Activated CD8-positive, alpha-beta memory T cell treated with anti-CD3 and anti-CD28 coated beads for 4 hours (primary cell): ENCODE measurements at places on chromosomes 1 and 21.

DNA sequence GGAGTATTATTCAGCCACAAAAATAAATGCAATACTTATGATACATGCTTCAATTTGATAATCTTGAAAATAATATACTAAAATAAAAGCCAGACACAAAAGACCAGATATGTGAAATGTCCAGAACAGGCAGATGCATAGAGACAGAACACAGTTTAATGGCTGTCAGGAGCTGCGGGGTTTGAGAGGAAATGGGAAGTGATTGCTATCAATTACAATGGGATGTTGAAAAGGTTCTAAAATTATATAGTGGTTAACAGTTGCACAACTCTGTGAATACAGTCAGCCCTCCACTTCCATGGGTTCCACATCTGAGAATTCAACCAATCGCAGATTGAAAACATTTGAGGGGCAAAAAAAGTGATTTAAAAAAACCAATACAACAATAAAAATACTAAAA, 54.0 kb downstream of the LTN1 start:
- no peak for DNase-seq

DNA sequence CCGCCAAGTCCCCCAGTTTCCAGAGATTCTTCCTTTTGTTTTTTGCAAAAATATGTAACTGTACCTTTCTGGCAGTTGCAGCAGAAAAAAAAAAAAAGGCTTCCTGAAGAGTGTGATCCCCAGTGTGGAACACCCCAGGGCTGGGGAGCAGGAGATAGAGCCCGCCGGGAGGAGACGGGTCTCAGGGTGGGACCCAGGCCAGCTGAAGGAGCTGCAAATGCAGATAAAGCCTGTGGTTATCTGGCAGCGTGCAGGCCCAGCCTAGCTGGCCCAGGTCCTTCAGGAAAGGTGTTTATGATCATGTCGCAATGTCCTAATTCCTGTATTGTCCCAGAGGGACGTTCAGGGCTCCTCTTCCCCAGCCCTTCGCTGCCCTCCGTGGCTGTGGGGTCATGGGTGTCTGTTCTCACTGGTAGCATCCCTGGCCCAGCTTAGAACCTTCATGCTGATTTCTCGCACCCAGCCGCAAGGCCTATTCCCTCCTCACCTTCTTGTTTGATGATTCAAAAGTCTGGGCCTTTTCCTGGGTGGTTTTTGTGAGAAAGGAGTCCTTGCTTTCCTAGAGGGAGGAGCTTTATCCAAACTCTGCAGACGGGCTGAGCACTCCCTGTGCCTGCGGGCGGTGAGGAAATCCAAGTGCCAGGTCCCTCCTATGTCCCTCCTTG, 26.2 kb downstream of the RNF187 start:
- DNase-seq: no peak

DNA sequence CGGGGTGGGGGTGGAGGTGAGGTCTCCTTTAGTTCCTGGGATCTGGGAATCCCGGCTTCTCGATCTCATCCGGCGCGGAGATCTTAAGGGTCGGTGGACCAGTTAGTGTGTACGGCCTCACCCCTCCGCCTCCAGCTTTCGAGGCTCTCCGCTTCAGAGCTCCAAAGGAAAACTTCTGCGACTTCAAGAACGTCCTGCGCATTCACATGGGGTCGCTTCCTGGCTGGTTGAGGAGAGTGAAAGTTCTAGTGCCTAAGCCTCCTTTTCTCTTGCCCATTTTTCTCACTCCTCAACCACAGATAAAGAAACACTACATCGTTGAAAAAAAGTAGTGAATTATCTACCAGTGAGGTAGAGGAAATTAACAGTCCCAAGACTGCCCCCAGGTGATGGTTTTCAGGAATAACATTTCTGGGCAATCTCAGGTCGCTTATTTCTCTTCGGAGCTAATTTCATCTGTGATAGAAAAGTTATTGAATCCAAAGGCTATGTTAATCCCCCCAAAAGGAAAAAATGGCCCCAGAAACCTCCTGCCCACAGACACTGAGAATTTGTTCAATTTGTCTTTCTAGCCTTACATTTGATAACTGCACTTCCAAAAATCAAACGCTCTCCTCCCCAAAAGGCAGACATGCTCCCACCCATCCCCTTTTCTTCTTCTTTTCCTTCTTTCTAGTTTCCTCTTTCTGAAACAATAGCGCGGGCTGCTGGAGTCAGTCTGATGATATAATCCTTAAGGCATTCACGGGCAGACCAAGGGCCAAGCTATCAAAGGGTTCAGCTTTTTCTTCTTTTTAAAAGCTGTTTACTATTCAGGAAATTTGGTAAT, 20.6 kb upstream of the TBX15 start:
- no peak for DNase-seq

- peak; percentile 4 for DNase-seq
These were observed 55.0 kb upstream of the PAX7 start for GRCh38 chr1:18575620-18576019.

DNA sequence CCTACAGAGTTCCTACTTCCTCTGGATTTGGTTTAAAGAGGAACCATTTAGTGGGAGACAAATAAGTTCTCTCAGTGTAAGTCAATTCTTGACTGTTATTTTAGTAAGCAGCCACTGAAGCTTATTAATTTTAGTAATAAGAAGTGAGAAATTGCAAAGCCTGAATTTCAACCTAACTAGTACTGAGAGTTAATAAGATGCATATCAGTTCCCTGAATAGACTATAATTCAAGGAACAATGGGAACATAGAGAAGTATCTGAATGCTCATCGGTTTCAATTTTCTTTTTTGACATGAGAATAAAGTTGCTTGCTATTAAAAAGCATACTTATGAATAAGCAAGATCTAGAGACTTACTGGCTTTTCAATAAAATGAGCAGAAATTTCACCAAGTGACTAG, 8.0 kb upstream of the PPT1 start:
- DNase-seq: no peak

DNA sequence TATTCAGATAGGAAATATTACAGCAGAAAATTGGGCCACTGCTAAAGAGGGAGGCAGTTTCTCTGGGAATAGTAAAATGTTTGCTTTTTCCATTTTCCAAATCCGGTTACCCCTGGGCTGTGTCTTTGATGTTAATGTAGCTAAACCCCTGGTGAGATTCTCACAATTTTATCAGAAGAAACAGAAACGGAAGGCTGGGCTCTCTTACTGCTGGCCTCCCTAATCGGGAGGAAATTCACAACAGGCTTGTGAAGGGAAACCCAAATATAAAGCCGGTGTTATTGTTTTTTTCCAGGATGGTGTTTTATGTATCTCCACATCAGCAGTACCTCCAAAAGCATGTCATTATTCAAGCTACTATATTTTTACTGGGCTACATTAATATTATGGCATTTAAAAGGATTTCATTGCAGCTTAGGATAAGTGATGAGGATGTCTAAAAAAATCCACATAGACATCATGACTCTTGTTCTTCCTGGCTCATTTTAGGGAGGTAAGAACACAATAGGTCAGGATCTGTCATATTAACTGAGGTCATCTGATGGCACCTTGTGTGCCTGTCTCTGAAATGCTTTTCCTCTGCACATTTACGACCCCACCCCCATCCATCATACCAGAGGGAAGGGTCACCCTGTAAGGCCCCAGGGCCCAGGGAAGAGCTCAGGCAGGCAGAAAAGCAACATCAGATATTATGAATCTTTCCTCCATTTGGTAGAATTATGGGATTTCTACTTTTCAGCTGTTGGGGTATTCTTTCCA, 158.7 kb downstream of the DSCAM start:
- DNase-seq: no peak

DNA sequence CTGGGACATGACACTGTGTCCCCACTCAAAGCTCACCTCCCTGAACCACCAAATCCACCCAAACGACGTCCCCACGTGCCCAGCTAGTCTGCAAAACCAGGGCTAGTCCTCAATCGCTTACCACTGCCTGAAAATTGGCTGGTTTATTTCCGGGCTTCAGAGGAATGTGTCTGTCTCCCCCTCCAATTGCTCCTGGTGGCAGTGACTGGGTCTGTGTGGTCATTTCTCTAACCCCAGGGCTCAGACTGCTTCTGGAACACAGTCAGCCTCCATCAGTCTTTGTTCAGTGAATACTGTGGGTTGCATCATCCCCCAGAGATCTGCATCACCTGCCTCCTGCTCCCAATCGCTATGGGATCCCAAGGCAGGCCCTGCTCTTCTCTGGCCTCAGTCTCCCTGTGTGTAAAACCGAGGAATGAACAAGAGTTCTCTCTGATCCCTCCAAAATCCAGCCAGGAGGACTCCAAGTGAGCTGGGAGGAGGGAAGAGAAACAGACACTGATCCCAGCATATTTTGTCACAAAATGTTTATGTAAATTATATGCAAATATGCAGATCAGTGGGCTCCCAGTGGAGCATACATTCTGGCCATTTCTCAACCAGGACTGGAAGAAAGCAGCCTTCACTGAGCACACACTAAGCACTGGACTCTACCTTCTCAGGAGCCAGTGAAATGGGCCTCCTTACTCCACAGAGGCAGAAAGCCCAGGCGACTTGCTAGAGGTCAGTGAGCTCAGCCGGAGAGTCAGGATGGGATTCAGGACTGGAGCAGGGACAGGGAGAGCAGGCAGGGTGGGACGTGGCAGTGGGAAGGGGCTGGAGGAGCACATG, 20.9 kb downstream of the SDC3 start:
- DNase-seq: no peak

DNA sequence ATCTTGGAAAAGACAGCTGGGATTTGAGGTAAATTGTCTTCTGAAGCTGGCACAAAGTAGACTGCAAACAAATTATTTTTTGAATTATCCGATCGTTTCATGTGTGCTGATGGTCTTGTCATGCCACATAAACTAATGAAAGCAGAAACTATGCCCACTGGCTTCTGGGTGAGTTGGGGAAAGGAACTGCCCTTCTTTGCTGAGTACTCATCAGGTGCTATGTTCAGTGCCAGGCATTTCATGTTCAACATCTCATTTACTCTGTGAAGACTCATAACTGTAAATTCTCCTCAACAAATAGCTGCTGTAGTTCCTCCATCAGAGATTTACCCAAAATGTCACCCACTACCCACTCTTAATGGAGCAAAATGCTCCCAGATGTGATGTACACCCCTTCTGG, 1.2 kb downstream of the TRIT1 start:
- DNase-seq: no peak

GRCh38 chr1:104266612-104267011, 516.9 kb downstream of the AMY1C start:
- DNase-seq: no peak

DNA sequence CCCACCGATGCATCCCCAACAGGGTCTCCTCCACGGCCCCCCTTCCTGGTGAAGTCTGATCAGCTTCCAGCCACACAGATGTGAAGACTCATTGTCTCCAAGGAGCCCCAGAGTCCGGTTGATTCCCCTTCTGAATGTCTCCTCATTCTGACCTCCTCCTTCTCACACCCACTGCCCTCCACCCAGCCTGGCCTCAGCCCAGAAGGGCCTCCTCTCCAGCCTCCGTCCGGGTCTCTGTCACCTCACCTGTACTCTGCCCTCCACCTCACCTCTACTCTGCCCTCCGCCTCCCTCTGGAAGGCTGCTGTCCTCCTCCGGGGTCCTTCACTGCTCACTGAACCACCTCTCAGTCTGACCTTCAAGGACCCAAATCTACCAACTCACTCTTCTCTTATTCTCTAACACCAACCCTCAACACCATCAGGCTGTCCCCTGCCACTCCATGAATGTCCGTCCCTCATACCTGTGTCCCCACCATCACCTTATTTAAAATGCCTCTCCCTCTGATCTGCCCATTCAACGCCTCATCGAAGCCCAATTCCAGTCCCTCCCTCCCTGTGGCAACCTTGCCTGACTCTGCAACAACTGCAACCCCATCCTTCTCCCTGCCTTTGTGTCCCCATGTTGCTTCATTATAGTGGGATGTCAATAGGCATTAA, 201.2 kb downstream of the TOMM20 start:
- DNase-seq: no peak

GRCh38 chr1:25704267-25704691, 87.7 kb downstream of the MAN1C1 start:
- DNase-seq: no peak

DNA sequence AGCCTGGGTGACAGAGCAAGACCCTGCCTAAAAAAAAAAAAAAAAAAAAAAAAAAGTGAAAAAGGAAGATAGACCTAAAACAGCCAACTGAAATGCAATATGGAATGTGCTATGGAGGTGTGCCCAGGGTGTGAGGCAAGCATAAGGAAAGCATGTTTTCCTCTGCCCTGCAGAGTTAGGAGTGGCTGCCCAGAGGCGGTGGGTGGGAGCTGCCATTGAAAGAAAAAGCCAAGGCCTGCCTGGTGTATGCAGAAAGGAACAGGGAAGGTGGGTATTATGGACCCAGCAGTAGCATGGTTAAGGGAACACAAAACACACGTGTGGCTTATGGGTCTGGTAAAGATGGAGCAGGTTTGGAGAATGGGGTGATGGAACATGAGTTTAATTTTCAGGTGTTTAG, 8.9 kb downstream of the CD244 start:
- no peak for DNase-seq

DNA sequence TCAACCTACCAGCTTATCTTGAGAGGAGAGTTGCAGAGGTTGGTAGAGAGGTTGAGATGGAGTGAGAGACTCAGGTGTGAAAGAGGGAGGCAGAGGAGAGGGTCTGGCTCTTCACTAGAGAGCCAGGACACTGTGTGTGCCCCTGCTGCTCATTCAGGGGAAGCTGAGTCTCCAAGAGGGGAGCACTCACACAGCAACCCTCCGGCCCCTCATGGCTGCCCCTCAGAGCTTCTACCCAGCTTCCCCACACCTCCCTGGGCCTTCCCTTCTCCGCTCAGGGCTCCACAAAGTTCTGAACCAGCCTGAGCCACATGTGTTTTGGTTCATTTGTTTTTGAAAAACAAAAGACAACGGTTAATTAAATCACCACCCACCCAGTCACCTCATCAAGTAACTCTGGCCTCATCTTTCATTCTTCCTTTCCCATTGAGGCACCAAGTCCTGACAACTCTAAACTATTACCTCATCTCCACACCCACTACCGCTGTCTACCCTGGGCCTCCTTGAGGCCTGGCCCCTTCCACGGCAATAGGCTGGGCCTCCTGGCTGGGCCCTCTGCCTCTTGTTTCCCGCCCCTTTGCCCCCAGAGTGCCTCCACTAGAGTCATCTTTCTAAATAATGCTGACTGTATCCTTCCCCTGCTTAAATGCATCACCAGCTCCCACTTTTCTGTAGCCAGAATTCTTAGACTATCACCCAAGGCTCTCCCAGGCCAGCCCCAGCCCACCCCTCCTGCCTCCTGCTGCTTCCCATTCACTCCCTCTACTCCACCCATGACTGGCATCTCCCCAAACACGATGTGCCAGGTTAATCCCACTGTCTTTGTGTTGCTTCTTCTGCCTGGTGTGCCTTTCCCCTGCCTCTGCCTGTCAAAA, 33.0 kb downstream of the TNNT2 start:
- DNase-seq: no peak

DNA sequence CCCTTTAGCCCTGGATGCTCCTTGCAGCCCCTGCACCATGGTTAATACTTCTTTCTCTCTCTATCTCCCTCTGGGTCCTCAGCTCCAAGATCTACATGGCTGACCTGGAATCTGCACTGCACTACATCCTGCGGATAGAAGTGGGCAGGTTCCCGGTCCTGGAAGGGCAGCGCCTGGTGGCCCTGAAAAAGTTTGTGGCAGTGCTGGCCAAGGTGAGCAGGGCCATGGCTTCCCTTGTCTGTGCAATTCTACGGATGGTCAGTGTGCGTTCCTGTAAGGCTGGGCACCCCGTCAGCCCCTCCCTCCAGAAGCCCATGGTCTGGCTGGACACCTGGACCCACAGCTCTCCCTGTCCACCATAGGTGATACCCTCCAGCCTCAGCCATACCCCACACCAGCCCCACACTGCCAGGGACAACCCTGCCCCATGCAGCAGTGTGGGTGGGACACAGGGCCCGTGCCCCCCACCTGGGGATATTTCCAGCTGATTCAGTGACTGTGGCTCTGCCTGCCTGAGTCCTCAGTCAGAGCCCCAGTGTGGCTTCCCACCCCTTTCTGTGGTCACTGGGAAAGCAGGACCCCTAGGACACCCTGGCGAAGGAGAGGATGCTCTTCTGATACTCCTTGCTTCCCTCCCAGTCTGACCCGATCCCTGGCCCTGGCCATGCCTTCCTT, 31.4 kb downstream of the QSOX1 start:
- DNase-seq: no peak
